ENCODE measurements at places on chromosomes 5 and 9.
A peak's percentile ranks its signal among the peaks of the same experiment; 100 is the strongest.

DNA sequence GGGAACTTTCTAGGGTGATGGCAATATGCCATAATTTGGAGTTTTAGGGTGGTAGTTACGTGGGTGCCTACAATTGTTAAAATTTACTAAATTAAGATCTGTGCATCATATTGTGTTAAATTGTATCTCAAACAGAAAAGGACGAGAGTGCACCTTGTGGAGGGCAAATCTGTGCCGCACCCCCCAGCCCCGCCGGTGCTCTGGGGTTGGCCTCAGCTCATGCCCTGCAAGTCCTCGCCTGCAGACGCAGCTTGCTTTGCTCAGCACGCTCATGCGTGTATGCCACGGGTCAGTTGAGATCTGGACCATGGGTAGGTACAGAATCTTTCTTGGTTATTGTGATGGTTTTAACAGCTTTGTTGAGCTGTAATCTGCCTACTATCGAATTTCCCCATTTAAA is 33.7 kb upstream of the FCN1 start:
- no peak for ATAC-seq

GRCh38 chr5:1119312-1119831 is 7.5 kb upstream of the SLC12A7 start:
- no peak for ATAC-seq

GRCh38 chr5:172586125-172587060 is 54.7 kb upstream of the NEURL1B start:
- ATAC-seq: no peak

- ATAC-seq: no peak
Observed at GRCh38 chr5:170310256-170310926, 12.8 kb upstream of the LCP2 start.

GRCh38 chr5:72121780-72122445 is 14.6 kb downstream of the MAP1B start:
- no peak for ATAC-seq

DNA sequence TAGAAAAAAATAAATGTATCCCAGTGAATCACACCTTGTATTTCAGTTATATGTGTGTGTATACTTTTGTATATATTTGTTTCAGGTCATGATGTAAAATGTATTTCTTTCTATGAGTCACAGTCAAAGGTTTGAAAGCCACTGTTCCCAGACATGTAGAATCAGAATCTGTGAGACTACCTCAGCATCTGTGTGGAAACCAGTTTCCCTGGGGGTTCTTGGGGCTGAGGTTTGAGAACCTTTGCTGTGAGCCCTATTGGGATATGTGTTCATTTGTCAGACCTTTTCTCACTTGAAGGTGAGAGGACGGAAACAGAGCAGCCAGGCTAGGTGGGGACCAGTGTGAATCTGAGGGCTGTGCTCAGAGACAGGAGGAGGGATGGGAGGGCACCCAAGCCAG is 78.7 kb upstream of the SAP30L start:
- no peak for ATAC-seq

DNA sequence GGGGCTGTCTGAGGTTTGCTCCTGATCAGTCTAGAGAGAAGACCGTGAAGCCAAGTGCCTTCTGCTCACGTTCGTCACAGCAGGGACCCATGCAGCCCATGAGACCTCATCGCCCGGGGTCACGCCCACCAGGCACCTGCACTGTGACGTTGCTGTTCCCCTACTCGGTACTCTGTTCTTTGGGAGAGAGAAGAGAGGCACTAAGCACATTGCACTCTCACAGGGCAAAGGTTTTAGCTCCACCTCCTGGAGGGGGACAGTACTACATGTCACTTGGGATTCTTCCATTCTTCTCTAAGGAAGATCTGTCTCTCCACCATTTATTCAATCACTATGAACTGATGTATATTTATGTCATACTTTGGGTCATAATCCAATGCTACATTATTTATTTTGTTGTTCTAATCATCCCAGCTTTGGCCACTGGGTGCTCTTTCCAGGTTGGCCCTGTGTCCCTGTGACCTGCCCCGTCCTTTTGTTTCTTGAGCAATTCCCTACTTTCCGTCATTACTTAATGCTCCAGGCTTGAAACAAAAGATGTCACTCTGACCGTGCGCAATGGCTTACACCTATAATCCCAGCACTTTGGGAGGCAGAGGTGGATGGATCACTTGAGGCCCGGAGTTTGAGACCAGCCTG is 31.4 kb upstream of the BRD3 start:
- peak; percentile 25 for ATAC-seq

DNA sequence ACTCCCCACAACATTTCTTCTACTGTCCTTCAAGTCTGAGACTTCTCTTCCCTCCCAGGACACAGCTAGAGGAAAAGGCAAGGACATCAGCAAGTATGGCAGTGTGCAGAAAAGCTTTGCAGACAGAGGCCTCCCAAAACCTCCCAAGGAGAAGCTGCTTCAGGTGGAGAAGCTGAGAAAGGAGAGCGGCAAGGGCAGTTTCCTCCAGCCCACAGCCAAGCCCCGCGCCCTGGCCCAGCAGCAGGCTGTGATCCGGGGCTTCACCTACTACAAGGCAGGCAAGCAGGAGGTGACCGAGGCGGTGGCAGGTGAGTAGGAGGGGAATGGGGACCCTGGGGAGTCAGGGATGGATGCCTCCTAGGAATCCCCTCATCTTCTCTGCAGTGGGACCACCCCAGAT is 24.4 kb downstream of the OLFML2A start:
- no peak for ATAC-seq

DNA sequence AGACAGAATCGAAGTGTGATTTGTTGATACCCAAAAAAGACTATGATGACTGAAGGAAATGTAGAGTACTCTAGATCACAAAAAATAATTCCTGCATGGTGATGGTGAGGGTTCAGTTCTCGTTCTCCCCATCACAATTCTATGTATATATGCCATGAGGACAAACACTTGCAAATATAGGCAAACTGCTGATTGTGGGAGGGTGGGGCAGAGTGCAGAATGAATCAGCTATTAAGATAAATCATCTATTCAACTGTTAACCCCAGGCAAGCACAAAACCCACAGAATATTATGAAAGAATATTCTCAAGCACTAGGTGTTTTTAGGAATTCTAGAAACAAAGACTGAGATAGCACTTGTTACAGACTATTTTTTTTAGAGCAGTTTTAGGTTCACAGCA is 13.9 kb upstream of the UBLCP1 start:
- no peak for ATAC-seq

DNA sequence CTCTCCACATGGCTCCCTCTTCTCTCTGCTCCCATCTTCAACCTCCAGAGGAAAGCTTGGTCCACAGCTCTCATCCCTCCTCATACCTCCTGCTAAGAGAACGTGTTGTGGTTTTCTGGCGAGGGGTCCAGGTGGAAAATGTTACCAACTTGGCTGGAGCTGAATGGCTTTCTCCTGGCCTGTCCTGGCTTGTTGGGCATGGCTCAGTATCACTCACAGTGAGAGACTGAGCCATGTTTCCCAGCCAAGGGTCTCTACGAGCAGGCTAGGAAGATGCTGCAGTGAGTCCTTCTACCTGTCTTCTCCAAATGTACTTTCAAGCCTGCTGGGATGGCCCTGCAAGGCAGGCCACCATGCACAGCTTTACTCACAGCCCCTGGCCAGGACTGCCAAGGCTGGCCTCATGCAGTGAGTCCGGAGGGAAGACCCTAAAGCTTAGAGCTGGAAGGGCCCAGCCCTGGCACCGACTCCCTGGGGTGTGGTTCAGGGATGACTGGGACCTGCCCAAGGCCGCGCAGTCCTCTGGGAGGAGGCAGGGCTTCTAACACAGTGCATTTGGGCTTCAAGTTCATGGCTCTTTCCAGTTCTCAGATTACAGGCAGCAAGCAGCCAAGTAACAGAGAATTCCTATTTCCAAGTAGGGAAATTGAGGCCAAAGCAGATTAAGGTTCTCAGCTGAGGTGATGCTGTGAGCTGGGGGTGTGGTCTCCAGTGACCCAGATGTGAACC is 59.5 kb downstream of the COL27A1 start:
- no peak for ATAC-seq

DNA sequence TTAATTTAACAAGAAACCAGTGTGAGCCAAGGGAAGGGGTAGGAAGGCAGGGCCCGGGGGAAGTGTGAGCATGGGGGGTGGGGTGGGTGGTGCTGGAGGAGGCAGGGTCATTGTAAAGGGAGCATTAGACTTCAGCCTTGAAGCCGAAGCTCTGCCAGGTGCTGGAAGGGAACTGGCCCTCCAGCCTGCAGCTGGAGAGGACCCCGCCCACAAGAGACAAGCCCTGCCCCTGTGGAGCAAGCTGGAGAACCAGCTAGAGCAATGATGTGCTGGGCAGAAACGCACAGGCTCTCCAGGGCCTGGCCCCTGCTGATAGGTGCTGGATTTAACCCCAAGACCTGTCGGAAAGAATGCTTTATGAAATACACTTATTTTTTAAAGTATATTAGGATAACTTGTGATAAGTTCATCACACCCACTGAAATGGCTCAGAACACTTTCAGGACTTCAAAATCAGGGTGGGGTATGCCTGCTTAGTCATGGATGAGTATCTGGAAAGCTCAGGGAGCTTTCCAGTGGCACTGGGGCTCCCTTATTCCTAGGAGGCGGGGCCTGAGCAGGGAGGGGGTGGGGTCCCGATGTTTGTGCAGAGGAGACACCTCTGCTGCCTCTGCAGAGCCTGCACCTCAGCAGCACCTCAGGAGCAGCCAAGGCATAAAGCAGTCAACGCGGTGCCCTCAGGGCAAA is 27.1 kb downstream of the UBE2QL1 start:
- no peak for ATAC-seq

- ATAC-seq: no peak
Observed at GRCh38 chr9:26057050-26057449, 378.8 kb upstream of the TUSC1 start.

DNA sequence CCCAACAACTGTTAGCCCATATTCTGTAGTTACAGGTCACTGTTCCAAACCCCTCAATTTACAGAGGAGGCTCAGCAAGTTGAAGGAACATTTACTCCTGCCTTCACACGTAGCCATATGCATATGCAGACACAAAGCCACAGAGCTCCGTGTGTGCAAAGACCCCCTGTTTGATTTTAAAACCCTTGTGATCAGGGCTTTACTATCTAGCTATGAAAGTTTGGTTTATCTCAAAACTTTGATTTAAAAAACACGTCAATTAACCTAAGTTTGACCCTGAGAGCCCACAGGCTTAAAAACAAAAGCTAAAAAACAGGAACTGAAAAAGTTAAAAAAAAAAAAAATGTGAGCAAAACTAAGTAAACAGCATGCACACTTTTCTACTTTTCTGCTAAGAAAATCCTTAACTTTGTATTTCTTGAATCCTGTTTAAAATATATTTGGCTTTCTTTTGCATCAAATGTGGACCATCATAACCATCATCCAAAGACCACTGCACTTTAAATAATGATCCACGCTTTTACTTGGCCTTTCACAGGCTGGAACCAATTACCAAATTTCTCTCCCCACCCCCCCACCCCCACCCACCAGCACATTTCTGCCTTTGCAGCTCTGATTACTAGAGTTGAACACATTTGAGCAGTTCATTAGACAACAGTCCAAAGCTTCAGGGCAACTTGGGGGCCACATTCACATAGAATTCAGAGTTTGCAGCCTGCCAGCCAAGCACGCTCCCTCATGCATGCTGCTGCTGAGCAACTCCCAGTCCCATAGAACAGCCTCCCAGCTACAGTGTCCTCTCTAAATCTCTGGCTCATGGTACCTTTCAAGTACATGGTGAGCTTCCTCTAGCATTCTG is 128.8 kb upstream of the MAP3K1 start:
- ATAC-seq: no peak

GRCh38 chr9:129671519-129671918 is 6.1 kb downstream of the PRRX2 start:
- no peak for ATAC-seq

GRCh38 chr5:137075163-137075970 is 423.8 kb downstream of the SPOCK1 start:
- no peak for ATAC-seq

- ATAC-seq: no peak
Observed at GRCh38 chr5:101018299-101018698, 115.2 kb upstream of the ST8SIA4 start.

DNA sequence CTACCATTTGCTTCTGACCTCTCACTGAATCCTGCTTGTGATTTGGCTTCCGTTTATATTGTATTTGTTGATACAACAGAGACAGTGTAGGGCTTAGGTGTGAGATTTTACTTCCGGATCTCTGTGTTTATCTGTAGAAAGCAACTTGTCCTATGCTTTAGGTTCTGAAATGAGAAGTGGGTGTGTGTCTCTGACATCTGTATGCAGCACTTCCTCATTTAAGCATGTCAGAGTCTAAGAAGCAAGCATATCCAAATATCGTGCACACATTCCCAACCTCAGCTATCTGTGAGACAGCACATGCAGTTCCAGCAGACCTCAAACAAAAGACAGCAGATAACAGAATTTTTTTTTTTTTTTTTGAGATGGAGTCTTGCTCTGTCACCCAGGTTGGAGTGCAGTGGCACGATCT is 16.3 kb downstream of the KLF9 start:
- peak; percentile 27 for ATAC-seq

DNA sequence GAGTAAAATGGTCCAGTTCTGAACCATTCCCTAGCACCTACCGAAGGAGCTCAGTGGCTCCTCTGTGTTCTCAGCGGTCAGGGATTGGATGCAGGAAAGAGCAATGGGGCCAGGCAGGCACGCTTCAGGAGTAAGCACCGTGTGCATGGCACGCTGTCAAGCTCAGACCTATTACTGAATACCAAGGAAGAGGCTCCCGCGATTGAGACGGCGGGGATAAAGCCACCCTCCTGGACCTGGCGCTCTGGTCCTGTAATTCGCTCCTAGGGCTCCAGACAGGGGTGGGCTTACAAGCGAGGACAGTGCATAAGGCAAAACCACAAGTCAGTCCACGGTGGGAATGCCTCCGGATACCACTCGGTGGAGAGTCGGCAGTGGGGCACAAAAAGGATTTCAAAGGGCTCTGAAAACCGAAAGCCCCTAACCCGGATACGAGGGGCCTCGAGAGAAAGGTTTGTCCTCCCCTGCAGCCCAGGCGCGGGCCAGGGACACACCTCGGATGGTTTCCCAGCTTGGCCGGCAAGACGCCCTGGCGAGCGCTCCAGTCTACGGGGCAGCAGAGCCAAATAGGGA is 988 bp downstream of the OXCT1 start:
- peak; percentile 89 for ATAC-seq

DNA sequence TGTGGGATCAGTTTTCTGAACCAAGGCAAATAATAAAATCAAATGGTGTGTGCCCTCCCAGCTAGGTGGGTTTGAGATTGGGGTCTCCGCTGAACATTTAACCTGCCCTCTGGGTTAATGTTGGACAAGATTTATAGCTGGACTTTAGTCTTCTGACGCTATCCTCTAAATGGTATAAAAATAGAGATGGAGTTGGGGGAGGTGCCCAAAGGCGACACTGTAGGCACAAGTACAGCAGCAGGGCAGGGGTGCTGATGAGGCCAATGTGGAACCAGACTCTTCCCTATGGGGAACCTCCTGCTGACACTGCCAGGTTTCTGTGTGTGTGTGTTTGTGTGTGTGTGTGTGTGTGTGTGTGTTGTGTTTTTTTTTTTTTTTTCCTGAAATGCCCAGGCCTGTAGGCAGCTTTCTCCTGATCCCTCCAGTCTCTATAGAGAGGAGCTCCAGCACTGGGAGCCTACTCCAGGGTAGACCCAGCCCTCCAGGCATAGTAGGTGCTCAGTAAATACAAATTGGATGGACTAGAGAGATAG is 37.9 kb downstream of the PCDH1 start:
- ATAC-seq: no peak

Data from gastroesophageal sphincter (tissue), 4 donors.